Activated naive CD4-positive, alpha-beta T cell treated with Interleukin-2 at 50 U/mL for 16 hours (primary cell): ENCODE measurements at places on chromosomes 5 and 9.
A peak's percentile ranks its signal among the peaks of the same experiment; 100 is the strongest.

DNA sequence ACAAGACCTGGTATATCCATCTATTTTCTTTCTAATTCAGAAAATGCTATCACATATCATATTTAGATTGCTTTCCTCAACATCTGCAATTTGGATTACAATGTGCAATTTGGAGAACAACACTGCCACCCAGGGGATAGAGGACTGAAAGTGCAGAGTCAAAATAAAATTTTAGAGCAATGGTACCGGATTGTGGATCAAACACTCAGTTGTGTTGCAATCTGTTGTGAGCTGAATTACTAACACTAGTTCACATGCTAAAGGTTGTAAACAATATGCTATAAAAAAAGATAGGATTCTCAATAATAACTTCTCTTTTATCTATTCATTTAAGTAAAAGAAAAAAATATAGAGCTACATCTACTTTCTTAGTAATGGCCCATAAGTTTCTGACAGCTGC is 11.9 kb upstream of the SRFBP1 start:
- no peak for DNase-seq

DNA sequence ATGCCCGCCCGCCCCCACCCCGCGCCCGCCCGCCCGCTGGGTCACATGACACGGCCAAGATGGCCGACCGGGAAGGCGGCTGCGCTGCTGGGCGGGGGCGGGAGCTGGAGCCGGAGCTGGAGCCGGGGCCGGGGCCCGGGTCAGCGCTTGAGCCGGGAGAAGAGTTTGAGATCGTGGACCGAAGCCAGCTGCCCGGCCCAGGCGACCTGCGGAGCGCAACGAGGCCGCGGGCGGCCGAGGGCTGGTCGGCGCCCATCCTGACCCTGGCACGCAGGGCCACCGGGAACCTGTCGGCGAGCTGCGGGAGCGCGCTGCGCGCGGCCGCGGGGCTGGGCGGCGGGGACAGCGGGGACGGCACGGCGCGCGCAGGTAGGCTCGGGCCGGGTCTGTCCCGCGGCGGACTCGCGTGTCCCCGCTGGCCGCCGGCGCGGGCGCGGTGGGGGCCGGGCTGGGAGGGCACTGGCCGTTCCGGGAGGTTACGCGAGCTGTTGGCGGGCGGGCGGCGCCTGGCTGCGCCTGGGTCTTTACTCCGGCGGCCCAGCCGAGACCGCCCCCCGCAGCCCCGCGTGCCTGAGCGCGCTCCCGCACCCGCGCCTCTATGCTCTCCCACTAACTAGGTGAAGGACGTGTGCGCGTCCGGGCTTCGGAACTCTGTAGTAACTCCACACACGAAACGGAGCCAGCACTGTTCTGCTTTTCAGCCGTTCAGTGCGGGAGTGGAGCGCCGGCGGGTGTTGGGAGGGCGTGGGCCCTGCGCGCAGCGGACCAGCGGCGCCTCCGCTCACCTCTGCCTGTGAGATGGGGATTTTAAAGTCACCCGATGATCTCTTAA is at the start of gene RUFY1:
TSS of gene RUFY1 (plus strand) at position 44 of the 832 bp plus-strand sequence. CDS start at position 60, 16 bp downstream.
- peak; percentile 84 for DNase-seq

DNA sequence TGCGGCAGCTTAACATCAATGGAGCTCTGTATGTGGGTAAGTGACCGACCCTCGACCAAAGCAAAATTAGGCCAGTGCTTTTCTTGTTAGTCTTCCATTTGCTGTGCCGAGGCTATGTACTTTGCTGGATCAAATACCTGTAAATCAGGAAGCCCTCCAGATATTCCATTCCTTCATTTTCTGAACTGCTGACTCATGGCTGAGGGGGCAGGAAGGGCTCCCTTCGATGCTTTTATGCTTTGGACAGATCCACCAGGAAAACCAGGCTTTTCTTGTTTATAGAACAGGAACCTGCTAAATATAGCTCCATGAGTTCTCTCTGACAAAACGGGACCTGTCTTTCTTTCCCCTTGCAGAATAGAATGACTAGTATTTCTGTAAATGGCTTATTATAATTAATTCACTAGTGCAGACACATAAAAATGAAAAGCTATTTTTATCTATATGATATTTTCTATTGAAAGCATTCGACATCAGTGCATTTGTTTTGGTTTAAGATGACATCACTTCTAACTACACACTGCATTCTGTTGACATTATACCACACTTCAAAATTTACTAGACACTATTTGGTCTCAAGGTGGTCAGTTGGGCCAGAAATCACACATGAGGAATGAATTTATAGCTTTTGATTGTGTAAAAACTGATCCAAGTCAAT is 93.3 kb downstream of the LIFR start:
- DNase-seq, result no peak

- no peak for DNase-seq
Measured at GRCh38 chr9:34862836-34863235, 95.2 kb upstream of the PHF24 start.

- no peak for DNase-seq
Measured at GRCh38 chr5:1936901-1937300, 54.2 kb upstream of the IRX4 start.

- DNase-seq, result no peak
Measured at GRCh38 chr5:160064995-160065614, 54.1 kb downstream of the PWWP2A start.

DNA sequence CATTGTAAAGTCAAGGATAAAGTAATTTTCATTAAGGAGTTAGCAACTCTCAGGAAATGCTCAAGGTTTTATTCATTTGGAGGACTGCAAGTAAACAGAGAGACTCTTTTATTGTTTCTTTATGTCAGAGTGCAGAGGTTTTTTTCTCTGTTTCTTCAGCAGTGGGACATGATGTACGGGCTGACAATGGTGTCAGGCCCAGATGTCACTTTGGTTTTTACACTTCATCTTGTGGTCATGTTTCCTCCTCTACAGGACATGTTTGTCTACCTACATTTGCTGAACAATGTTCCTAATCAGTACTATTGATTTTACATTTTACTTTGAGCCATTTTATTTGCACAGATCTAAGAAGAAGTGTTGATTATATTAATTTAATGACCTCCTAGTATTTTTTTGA is 72.8 kb upstream of the PARP8 start:
- DNase-seq, result no peak

DNA sequence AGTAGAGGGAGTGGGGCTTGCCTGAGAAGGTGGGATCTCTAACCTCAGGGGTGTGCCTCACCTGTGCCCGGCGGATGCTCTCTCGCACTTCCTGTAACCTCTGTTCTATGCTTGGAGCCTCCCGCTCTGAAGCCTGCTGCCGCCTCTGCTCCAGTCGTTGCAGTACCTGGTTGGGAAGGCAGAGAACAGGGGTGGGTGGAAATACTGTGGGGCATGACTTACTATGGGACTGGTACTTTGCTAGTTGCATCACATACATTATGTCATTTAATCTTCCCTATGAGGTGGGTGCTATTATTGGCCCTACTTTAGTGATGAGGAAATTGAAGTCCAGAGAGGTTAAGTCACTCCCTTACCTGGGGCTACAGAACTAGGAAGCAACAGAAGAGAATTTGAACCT is 5.2 kb downstream of the FCHSD1 start:
- DNase-seq, result no peak

GRCh38 chr9:20506099-20506900 is 116.0 kb downstream of the MLLT3 start:
- DNase-seq, result no peak

GRCh38 chr9:30012622-30013021 is 2371.8 kb upstream of the ACO1 start:
- DNase-seq, result no peak

DNA sequence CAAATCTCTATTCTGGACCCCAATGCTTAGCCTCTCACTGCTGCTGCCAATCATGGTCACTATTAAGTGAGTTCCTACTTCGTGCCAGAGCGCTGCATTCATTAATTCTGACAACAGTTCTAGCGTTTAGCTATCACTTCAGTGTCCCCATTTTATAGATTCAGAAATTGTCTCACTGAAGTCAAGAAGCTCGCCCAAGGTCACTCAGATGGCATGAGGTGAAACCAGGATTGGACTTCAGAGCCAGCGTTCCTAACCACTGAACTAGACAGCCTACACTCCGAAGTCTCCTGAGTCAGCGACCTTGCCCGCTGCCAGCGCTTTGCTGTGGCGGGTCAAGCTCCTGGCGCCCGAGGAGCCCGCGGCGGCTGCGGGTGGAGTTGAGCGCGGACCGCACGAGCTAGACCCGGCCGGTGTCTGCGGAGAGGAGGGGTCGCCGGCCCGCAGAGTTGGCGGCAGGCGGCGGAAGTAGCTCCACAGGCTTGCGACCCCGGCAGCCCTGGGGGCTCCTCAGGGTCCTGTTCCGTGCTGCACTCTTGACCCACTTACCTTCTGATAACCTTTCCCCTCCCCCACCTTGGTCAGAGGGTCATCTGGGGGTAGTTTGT is 2.1 kb upstream of the GABRB2 start:
- DNase-seq, result no peak

DNA sequence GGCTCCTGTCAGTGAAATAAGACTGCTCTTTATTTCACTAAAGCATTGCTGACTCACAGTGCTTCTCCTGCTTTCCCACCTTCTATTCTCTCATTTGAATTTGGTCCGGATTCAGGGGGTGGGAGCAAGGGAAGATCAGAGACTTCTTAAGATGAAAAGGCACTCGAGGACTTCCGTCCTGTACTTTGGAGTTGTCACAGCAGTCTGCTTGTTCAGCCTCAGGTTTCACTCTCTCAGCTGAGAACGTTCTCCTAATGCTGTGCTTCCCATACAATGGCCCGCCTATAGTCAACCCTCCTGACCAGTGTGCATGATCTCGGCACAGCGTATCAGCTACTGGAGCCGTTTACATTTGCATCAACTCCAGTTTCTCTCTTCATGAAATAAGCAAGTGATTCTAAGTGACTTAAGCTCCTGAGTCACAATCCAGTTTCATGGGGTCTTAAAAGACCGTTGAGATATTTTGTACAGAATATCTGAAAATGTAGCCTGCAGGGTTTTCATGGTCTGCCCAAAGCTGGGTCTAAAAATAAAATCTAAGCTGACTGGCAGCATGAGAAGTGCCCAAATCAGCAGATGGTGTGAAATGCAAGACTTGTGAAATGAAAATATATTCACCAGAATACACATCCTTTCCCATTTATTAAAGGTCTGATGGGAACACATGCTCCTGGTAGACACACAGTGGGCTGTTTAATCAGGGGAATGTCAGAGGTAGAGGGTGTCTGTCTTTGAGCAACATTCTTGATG is 145.0 kb downstream of the ADCY2 start:
- no peak for DNase-seq

GRCh38 chr5:172666251-172666650 is 25.2 kb downstream of the NEURL1B start:
- DNase-seq, result no peak

GRCh38 chr5:169003721-169004541 is 297.0 kb downstream of the SLIT3 start:
- DNase-seq, result no peak

DNA sequence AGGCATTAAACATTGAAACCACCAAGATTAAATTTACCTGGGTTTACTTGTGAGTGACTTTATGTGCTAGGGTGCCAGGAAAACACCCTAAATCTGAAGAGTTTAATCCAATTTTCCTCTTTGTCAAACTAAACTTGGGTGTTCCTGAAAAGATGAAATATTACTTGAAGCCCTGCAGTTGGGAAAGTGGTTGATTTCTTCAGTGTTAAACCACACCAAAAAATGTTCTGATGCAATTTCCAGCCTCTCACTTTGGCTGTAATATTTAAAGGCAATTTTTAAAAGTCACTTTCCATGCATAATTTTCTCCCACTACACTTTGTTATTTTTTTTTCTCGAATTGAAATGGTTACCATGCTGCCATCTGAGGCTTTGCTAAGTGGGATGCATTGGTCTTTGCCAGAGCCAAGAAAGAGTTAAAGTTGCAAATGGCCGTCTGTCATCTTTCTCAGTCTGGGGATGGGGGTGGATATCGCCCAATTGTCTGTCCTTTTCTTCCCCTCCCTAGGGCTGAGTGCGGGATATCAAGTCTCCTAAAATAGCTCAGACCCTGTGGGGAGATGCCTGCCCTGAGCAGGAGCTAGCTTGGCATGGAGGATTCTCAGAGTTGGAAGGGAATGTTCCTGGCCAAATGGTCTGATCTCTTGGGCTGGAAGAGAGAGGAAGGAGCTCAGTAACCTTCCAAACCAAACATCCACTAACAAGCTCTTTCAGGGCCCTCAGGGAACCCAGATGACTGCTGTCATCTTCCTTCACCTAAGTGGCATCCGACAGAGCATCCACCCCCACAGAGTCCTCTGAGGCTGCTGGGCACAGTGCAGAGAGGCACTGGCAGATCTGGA is 13.6 kb upstream of the SHB start:
- DNase-seq, result no peak

DNA sequence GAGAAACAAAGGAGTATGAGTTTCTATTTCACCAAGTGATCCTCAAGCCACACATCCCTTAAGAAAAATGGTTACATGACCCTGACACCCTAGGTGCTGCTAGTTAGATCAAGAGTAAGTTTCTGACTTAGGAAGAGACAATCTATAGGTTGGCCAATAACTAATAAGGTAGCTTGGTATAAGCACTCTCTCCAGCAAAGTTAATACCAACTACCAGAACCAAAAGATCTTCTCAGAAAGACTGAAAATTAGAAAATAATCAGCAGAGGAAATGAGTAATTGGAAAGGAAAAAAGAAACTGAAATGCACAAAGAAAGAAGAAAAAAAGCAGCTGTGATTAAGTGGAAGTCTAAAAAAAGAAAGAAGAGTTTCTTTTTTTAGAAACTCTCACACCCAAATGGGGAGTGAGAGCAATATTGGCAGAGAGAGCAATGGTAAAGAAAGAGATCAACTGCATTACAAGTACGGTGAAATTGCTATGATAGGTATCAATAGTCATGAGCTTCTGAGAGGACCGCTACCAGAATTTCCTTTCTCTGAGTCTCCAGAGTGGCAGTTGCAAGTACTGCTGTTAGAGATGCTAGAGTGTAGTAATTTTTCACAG is 195.5 kb downstream of the TMEM167A start:
- no peak for DNase-seq

GRCh38 chr9:136899196-136899595 is 12.9 kb downstream of the TRAF2 start:
- no peak for DNase-seq

- no peak for DNase-seq
Measured at GRCh38 chr9:29437526-29437925, 1864.2 kb upstream of the C9orf72 start.

DNA sequence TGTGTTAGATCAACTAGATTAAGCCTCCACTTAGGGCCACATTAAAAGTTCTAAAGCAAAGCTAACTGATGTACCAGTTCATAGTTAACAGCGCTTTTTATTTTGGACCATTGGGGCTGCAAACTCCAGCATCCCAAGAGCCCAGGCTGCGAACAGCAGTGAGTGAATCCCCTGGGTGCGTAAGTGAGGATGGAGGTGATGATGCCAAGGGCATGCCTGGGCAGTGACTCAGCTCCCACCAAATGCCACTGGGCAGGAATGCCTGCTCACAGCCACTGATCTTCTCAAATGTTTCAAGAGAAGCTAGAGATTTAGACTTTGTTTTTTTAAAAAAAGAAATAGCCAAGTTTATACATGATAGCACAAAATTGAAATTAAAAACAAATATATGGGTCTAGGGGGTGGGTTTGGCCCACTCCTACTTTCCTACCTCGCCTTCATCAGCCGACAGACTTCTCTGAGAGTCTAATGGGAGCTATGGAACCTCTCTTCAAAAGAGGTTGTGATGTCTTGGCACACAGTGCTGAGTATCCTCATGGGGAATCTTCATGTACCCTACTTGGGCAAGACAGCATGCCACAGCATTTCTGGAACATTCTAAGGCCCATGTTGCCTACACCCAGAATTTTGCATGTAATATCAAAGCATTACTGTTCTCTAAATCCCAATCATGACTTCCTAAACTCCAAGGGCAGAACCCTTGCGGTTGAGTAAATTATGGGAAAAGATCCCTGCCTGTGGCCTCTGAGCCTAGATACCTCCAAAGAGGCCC is 398.1 kb downstream of the EBF1 start:
- DNase-seq, result no peak
